ENCODE measurements at places on chromosomes 5 and 9.

- DNase-seq: no peak
Observed at GRCh38 chr9:120774719-120775118, 18.5 kb downstream of the FBXW2 start.

DNA sequence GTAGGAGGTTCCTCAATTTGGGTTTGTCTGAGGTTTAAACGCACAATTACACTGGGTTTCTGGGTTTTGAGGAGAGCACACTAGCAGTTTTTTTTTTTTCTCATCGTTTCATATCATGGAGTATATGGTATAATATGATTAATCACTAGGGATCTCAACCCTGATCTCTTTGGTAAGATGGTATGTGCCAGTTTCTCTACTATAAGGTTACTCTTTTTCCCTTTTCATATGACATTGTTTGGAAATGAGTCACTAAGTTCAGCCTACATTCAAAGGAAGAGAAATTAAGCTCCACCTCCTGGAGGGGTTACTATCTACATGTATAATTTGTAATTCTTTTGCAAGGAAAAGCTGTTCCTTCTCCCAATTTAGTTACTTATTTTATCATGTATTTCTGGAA is 35.2 kb downstream of the MTRR start:
- DNase-seq: no peak

- no peak for DNase-seq
Observed at GRCh38 chr9:133485531-133486260, 6.8 kb upstream of the SLC2A6 start.

DNA sequence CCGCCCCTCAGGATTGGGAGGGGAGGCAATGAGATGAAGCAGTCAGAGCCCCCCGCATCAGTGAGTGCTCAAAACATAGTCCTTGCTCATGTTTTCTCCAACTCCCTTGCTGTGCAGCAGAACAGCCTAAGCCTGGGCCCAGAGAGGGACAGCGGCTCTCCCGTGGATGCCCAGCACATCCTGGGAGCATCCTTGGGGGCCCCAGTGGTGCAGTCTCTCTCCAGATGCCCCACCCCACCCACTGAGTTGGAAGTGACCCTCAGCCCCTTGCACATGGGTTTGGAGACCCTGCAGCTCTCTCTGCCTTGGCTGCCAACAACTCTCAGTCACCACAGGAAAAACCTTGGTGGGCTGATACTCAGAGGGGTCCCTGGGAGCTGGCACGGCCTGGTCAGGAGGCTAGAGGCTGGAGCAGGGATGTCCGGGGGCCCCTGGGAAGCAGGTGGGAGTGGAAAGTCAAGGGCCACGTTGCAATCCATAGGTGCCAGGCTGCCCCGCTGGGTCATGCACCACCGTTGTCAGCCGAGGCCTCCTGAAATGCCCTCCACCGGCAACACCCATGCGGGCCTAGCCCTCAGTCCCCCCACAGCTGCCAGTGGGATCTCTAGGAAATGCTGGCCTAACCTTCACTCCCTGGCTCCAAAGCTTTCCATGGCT is 242.5 kb downstream of the PBX3 start:
- DNase-seq: no peak

DNA sequence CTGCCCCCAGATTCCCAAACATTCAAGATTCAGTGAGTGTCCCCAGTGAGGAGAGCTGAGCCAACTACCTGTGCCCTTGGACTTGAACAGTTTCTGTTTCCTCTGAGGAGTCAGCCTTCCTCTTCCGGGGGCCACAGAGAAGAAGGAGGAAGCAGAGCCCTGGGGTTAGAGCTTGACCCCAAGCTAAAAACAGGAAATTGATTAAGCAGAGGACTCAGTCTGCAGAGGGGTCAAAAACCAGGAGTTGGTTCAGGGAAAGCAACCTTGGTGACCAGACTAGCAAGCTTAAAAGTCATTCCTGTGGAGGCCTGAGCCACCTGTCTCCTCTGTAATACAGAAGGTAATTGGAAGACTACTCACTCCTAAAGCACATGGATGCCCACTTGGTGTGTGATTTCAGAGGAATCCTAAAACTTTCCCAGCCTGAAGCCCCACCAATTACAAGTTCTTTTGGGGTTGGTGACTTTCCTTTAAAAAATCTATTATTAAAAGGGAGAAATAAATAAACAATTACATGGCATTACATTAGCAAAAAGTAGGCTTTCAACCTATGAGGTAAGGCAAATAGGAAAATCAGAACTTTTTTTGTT is 64.2 kb upstream of the SELENOP start:
- DNase-seq: no peak

DNA sequence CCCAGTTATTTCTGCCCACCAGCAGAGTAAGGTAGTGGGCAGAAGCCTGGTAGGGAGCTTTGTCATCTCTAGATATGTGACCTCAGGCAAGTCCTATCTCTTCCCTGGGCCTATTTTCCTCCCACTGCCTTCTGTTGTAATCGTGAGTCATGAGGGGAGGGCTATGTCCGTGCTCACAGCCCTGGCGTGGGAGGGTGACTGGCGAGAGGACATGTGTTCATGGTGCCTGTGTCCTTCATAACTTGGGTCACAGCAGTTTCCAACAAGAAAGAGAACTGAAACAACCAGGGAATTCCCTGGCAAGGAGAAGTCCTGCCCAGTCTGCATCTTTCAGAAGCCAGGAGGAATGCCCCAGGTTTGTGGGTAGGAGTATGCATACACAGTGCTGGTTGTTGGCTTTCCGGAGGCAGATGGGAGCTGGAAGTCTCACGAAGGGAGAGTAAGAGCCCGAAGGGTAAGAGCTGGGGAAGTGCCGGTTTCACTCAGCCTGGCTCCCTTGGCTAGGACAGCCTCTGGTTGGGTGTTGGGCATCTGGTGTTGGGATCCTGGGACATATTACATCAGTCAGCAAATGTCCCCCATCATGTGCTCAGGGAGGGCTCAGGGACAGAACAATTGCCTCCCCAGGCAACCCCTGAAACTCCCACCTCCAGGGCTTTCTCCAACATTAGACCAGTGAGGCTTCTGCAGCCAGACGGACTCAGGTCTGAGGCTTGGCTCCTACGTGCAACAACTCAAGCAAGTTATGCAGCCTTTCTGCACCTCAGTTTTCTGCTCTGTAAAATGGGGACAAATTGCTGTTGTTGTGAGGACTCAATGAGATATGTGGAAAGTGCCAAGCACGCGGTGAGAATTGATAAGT is 4.3 kb upstream of the TIFAB start:
- no peak for DNase-seq

DNA sequence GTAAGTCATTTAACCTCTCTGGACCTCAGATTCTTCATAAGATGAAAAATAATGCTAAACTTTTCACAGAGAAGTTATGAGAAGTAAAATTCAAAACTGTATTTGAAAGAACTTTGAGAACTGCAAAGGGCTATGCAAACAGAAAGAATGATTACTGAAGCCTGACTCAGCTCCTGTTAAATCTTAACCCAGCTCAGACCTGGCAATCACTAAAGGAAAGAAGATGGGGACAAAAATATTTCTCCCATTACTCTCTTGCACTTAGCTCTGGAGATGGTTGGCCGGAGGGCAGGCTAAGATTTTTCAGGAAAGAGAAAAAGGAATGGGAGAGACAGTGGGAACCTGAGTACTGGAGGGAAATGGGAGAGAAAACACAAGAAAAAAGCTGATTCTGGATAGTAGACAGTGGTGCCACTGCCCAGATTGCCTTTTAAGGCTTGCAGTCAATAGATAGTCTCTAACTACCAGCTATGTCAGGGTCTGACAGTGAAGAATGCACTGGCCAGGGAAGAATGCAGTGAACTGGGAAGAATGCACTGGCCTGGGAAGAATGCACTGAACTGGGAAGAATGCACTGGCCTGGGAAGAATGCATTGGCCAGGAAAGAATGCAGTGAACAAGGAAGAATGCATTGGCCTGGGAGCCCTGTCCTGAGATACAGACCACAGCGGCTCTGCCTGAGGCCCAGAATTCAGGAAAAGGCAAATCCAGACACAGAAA is 25.2 kb upstream of the CEMIP2 start:
- DNase-seq: no peak

DNA sequence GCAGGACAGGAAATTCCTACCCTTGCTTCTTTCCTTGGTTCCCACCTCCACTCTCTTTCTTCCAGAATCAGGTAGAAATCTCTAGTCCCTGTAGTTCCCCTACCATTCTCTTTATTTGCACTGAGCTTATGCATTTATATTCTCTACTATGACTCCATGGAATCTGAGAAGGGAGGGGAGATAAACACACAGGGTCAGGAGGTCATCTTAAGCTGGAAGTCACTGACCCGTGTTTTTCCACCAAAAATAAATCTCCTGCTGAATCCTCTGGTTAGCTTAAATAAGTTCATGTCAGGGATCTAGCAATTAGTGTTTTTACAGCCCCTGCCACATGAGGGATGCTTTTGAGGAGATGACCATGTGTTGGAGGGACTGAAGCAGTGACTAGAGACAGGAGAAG is 3.7 kb downstream of the ACTL7B start:
- no peak for DNase-seq

DNA sequence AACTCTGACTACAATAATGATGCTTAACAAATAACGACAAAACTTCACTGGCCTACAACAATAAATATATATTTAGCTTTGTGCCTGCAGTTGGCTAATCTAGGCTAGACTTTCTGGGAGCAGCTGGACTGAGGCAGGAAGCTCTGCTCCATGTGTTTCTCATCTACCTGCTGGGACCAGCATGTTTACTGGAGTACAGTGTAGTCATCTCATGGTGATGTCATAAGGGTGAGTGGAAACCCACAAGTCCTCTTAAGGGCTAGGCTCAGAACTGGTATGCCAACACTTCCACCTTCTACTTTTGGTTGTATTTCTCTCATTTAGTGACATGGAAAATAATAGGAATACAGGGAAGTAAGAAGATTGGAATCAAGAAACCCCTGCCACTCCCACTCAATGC is 85.7 kb upstream of the NIPBL start:
- DNase-seq: no peak

DNA sequence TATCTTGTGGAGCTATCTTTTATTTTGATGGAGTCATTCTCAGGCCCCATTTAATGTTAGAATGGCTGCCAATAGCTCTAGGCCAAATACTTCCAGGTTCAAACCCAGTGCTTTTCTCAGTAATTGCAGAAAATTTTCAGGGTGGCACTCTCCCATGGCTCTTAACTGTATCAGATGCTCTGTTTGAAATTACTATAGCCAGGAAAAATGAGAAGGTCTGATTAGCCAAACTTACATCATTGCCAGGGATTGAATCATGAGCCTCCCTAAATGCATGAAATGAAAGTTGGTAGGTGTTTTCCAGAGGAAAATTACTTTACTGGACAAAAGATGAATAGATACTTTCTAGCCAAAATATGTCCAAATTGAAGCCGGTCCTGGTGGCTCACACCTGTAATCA is 404.8 kb downstream of the MAT2B start:
- DNase-seq: no peak

DNA sequence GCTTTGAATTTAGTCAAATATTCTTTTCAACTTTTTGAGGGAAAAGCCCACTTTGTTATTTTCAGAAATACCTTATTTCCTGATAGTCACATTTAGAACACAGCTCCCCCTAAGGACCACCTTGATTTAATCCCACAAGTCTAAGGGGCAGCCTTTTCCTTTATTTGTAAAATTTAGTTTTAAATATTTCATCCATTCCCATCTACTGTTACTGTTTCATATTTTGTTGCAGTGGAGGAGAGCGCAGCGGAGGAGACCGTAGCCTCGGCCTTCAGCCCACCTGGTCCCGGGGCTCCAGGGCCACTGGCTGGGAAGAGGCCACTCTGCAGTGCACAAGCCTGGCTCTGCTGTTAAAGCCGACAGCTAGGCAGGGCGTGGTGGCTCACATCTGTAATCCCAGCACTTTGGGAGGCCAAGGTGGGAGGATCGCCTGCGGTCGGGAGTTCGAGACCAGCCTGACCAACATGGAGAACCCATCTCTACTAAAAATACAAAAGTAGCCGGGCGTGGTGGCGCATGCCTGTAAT is 19.6 kb downstream of the LPCAT1 start:
- DNase-seq: no peak

DNA sequence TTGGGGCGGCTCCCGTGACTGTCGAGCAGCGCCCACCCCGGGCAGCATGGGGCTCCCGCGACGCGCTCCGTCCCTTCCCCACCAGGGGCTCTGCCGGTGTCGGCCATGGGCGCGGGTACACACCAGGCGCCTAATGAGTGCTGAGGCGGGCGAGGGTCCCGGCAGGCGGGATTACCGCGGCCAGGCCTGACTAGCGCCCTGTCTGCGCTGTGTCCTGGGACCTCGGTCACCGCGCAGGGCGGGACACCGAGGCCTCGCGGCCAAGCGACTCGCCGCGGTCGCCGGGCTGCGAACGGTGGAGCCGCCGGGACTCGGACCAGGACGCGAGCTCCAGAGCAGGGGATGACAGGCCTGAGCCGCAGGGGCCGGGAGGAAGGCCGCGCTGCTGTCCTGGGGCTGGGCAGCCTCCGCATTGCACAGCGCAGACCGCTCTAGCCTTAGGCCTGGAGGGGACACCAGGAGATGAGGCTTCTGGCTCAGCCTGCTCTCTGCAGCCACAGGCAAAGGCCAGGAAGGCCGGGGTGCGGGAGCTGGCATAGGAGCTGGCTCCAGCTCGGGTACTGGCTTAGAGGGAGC is 14.1 kb downstream of the LCN10 start:
- DNase-seq: no peak

DNA sequence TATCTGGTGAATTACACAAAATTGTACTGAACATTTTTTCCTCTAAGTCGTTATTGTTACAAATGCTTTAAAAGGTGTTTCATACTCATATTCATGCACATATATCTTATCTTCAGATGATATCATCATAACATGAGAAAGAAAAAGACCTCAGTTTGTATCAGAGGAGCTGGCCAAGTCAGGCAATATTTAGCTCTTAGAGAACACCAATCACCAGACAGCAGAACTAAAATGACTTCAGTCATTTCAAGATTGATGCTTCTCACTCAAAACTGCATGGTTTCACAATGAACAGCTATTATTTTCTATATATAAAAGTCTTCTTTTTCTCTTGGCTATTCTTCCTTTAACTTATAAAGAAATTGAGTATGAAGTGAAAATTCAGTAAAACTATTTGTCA is 44.6 kb downstream of the TSSK1B start:
- DNase-seq: no peak

All from occipital lobe (tissue), 3 donors.